ENCODE measurements at places on chromosomes 12 and 14.
A peak's percentile ranks its signal among the peaks of the same experiment; 100 is the strongest.

DNA sequence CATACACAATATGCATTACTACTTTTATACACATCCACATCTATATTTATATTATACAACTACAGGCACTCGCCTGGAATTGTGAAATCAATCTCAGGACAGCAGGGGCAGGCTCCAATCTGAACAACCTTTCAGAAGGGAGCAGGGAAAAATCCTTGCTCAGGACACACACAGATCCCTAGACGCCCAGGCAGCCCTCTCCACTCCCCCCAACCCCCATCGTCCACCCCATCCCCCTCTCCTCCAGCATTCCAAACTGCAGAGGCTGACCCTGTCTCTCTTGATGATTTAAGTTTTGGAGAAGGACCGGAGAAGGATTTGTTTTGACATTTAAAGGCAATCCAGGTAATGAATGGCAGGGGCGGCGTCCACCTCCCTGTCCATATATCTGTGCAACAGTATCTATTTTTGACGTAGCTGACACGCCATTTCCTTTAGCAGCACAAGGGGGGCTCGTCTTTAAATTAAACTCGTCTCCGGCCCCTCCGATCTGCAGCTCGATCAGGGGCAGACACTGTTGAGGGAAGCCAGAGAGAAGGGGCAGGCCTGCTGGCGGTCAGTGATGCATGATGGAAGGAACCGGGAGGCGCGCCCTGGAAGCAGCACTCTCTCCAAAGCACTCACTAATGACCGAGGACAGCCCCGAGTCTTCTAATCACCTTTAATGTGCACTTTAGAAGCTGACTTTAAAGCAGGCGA is 95.0 kb upstream of the TBX5 start:
- DNase-seq: no peak

DNA sequence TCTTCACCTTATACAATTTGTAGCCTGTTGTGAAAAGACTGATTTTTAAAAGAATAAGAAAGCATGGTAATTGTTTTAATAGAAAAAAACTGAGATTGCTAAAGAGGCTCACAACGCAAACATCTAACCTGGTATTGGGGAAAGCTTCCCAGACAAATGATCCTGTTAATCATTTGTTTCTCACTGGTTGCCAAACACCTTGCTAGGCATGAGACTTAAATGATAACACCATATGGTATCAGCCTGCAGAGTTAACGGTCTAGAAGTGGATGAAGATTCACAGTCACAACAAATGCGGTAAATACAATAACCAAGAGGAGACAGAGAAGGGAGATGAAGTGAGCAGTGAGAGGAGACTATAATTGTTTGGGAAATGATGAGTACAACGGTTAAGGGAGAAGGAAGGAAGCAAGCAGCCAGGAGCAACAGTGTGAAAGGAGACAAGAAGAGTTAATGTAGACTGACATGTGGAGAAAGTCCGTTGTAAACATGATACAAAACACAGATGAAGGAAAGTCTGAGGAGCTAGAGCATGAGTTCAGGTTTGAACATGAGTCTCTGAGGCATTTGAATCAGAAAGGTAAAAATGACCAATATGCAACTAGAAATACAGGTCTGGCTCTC is 19.8 kb downstream of the GXYLT1 start:
- no peak for DNase-seq

- peak; percentile 40 for DNase-seq
Measured at GRCh38 chr12:31574803-31575575, 15.9 kb downstream of the DENND5B start.

GRCh38 chr12:4471256-4471655 is 25.6 kb upstream of the FGF6 start:
- no peak for DNase-seq

- DNase-seq: peak; percentile 60
Measured at GRCh38 chr12:93419388-93420034, 22.2 kb downstream of the UBE2N start.

DNA sequence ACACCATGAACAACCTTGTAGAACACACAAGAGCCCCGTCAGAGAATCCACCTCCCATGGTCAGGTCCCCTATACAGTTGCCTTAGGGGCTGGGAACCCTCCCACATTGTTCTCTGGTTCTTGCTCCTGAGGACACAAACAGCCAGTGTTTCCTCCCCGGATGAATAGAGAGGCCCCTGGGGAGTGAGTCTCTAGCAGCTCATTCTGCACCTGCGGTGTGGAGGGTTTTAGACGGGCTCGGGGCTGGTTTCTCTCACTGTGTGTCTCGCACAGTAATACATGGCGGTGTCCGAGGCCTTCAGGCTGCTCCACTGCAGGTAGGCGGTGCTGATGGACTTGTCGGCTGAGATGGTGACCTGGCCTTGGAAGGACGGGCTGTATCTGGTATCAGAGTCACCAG is 1052.1 kb downstream of the TMEM121 start:
- DNase-seq: no peak

GRCh38 chr14:92694807-92695206 is 53.6 kb downstream of the LGMN start:
- DNase-seq: no peak

DNA sequence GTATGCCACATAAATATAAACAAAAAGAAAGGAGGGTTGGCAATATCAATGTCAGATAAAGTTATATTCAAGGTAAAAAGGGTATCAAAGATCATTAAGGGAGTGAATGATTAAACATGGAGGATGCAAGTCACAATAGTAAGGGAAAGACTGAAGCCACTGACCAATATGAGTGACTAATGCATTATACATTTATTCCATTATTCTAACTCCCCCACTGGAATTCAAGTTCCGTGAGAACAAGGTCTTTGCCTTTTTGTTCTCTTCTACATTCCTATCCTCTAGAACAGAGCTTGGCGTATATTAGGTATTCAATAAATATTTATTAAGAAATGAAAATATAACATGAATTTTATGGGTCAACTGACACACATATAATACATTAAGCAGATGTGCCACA is 30.7 kb downstream of the MAP4K5 start:
- DNase-seq: peak; percentile 83

DNA sequence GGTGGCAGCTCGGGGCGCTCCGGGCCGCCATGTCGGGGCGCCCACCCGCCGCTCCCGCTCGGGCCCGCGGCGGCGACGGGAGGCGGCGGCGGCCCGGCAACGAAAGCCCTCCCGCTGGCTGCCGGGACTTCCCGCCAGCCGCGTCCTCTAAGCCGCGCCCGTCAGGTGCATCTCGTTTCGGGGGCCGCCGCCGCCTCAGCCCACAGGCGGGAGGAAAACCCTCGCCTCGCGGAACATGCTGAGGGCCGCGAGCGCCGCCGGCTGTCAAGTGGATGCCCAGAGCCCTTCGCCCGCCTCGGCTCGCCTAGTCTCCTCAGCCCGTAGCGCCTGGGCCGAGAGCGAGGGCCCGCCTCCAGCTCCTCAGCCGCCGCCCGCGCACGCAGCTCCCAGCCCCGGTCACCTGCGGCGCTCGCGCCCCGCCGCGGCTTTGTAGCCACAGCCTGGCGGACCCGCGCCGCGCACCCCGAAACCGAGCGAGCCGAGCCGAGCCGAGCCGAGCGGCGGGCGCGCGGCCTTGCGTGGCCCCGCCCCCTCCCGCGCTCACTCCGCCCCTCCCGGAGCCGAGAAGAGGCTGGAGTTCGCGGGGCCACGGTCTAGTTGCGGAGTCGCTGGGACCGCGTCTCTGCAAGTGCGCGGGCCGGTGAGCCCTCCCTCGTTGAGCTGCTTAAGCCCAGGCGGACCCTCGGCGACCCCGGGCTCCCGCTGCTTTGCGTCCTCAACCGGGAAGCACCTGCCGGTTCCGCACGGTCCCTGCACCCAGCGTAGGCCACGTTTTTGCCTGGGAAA is at the start of gene EML5:
Gene EML5, minus strand, starts transcription at position 481 of the 786 bp plus-strand sequence. Its CDS starts 450 bp downstream, at position 31.
- DNase-seq: peak; percentile 62

DNA sequence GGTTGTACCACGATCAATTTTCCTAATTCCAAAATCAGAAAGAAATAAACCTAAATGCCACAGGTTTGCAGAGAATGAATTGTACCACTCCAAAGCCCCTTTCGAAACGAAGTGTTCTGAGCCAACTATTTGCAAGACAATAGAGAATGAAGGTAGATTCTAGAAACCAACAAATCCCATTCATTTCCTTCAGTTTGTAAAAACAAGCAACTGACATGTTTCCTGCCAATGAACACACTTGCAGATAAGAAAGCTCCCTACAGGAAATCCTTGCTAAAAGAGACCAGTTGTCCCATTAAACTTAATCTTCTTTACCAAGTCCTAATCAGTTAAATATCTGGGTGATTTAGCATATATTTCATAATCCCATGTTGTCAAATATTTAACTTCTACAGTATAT is 198.4 kb upstream of the FOXN3 start:
- DNase-seq: no peak

DNA sequence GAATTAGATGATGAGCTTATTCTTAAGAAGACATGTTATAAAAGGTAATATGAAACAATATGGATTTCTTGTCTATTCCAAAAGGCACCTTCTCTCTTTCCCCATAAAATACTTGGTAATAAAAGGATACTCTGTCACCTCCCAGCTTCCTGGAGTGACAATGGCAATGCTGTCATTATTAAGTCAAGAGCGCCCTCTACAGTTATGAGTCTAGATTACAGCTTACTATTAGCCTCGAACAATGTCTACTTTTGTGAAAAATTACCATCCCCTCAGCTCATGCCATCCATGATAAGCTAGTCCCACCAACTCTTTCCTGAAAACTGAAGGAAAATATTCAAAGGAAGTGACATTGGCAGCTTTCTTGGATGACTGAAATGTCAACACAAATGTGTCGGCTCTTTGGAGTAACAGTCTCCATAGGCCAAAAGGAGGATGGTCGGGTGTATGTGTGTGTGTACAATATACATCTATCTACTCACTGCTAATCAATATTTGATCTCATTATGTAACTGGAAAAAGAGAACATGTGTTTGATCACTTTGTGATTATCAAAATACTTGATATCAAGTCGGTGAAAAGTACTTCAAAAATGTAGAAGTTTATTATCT is 48.7 kb upstream of the CDKN3 start:
- peak; percentile 47 for DNase-seq

- no peak for DNase-seq
Measured at GRCh38 chr14:34623506-34623905, 6.4 kb downstream of the SNX6 start.

- peak; percentile 75 for DNase-seq
Measured at GRCh38 chr12:18275981-18276380, 14.7 kb downstream of the PIK3C2G start.

- DNase-seq: no peak
Measured at GRCh38 chr12:120846721-120847120, 57.4 kb downstream of the SPPL3 start.

GRCh38 chr12:131060011-131060703 is 106.5 kb downstream of the ADGRD1 start:
- DNase-seq: no peak

DNA sequence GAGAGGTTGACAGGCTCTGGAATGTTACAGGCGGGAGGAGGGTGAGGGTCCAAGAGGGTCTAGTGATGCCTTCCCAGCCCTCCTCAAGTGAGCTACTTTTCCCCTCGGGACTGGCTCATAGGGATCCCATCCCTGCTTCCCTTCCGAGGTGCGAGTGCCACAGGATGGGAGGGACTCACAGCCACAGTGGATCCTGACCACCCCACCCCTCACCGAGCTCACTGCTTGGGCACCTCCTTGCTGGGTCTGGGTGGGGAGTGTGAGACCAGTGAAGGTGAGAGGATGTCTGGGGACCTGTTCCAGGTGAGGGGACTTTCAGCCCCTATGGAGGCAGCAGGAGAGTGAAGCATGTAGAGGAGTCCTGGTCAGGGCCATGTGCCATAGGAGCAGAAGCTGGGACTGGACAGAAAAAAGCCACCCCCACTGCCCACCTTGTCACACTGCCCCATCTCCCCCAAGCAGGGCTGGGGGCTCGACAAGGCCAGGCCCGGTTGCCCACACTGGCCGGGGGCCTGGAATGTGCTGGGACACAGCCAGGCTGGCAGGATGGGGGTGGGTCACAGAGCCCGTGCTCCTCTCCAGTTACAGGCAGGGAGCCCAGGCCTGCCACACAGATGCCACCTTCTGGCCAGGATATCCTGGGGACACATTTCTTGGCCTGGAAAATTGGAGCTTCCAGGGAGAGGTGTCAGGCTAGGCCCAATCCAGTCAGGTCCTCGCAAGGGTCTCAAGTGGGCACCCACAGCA is 1.7 kb upstream of the TNS2 start:
- DNase-seq: peak; percentile 50

- DNase-seq: no peak
Measured at GRCh38 chr14:43532825-43533416, 974.2 kb downstream of the FSCB start.

GRCh38 chr14:90587918-90588317 is 191.1 kb downstream of the CALM1 start:
- DNase-seq: no peak

- peak; percentile 22 for DNase-seq
Measured at GRCh38 chr12:79687711-79688260, 3.0 kb downstream of the PAWR start.

DNA sequence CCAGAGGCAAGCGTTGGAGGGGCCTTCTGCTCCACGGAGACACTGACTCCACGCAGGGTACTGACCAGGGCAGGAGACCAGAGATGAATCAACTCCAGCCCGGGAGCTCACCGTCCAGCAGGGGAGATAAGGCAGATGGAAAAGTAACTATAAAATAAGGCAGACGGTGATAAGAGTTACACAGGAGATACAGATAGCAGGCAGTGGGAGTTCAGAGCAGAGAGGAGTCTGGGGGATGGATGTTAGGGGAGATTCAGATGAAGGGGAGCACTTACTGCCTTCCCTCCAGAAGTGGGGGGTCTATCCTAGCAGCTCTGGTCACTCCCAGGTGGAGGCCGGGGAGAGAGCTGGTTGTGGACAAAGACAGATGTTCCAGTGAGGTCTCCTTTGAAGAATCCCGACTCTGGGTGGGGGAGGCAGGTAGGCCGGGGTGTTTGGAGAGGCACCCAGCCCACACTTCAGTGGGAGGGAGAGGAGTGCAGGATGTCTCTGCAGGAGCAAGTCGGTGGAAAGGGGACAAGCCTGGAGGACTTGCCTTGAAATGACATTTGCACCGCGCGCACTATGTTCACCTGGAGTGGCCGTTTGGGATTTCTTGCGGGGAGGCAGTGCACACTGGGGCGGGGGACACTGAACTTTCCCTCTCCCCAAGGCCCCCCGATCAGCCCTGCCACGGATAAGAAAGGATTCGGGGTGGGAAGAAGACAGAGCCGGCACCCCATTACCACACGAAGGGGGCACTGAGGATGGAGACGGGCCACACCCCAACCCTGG is 1.2 kb downstream of the PITPNM2 start:
- no peak for DNase-seq

GRCh38 chr12:65522956-65523860 is 244.7 kb downstream of the MSRB3 start:
- peak; percentile 78 for DNase-seq
